Aorta (tissue), 5 donors: ENCODE measurements at places on chromosomes 7 and 10. TPM values are rescaled to one million over a fixed set of nuclear protein-coding genes. Genes with fewer than 3 reads are reported as not detected.

DNA sequence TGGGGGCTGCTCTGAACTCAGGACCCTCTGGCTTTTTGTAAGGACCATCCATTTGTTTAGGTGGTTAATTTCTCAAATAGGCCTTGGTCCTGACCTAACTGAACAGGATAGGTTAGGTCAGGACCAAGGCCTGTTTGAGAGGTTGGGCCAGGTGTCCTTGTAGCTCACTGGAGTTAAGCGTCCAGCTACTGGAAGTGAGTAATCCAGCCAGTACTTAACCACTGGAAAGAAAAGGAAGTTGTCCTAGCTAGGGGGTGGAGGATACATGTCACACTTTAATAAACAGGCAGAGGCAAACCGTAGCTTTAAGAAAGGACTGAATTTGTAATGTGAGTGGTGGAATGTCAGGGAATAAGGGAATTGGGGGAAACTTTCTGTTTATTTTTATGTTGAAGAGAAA, 96.0 kb downstream of the GPR85 start:
- H3K4me1 ChIP-seq = peaks cover 6% of the 10 kb centered on the region
- H3K27ac ChIP-seq = no peak overlapping the region
- H3K36me3 ChIP-seq = no peaks in the 10 kb centered on the region
- H3K4me3 ChIP-seq = no peak overlapping the region
- H3K27me3 ChIP-seq = no peaks in the 10 kb centered on the region
- no peak for DNase-seq

GRCh38 chr10:103932971-103933370, 15.0 kb upstream of the STN1 start:
- no peak overlapping the region for H3K4me3 ChIP-seq
- H3K27ac ChIP-seq = no peak overlapping the region
- DNase-seq = no peak
- H3K4me1 ChIP-seq = no peaks in the 10 kb centered on the region
- no peaks in the 10 kb centered on the region for H3K27me3 ChIP-seq

DNA sequence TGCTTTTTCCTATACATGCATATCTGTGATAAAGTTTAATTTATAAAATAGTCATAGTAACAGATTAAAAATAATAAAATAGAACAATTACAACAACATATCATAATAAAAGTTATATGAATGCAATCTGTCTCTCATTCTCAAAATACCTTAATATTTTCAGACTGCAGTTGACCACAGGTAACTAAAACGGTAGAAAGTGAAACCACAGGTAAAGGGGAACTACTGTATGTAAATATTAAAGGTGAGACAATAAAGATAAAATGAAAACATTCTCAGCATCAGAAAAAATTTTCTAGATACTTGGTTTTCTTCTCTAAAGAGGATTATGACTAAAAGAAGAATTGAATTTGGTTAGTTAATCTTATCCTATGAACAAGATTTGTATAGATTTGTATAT, 6.0 kb downstream of the FKBP14 start:
- H3K4me1 ChIP-seq = peaks cover 7% of the 10 kb centered on the region
- no peaks in the 10 kb centered on the region for H3K27me3 ChIP-seq
- no peak for DNase-seq
- H3K4me3 ChIP-seq = no peak overlapping the region

GRCh38 chr10:75234683-75235374, 928 bp downstream of the COMTD1 start:
- H3K4me1 ChIP-seq = no peaks in the 10 kb centered on the region
- no peaks in the 10 kb centered on the region for H3K36me3 ChIP-seq
- peak; percentile 56 for DNase-seq
- no peak overlapping the region for H3K27ac ChIP-seq

DNA sequence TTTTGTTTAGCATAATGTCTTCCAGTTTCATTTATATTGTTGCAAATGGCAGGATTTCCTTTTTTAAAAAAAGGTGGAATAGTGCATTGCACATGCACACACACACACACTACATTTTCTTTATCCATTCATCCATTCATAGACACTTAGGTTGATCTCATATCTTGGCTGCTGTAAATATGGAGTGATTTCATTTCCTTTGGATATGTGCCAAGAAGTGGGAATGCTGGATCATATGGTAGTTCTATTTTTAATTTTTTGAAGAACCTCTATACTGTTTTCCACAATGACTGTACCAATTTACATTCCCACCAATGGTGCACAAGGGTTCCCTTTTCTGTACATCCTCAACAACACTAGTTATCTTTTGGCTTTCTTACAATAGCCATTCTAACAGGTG, 68.9 kb downstream of the EBLN1 start:
- no peak overlapping the region for H3K4me3 ChIP-seq
- H3K27me3 ChIP-seq = no peaks in the 10 kb centered on the region
- H3K4me1 ChIP-seq = no peaks in the 10 kb centered on the region
- no peak overlapping the region for H3K27ac ChIP-seq
- no peaks in the 10 kb centered on the region for H3K36me3 ChIP-seq

- no peak overlapping the region for H3K4me3 ChIP-seq
- H3K27me3 ChIP-seq = no peaks in the 10 kb centered on the region
- no peak for DNase-seq
Observed at GRCh38 chr10:88505680-88506215, 77.4 kb downstream of the RNLS start.

GRCh38 chr7:101457001-101457750, 94.5 kb downstream of the COL26A1 start:
- no peaks in the 10 kb centered on the region for H3K27me3 ChIP-seq
- no peak for DNase-seq
- H3K27ac ChIP-seq = no peak overlapping the region
- no peaks in the 10 kb centered on the region for H3K36me3 ChIP-seq

GRCh38 chr7:20283385-20283784, 47.3 kb upstream of the ITGB8 start:
- H3K27ac ChIP-seq = no peak overlapping the region
- H3K27me3 ChIP-seq = no peaks in the 10 kb centered on the region

- no peak overlapping the region for H3K4me3 ChIP-seq
- no peaks in the 10 kb centered on the region for H3K27me3 ChIP-seq
- H3K4me1 ChIP-seq = no peaks in the 10 kb centered on the region
Observed at GRCh38 chr10:70034232-70034631, 18.4 kb upstream of the MACROH2A2 start.

DNA sequence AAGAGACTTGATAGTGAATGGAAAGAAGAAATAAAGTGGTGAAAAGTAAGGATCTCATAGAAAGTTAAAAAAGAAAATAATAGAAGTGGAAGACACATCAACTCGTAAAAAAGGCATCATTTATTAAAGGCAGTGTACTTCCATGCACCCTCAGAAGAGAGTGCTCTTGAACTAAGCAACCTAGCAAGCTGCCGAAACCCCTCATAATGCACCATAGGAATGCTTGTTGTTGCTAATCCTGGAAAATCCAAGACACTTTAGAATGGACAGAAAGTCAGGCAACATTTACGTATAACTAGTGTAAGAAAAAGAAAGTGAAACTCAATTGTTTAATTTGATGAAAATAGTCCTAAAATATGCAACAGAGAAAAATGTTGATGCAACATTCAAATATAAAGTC, 12.8 kb downstream of the TFPI2 start:
- H3K36me3 ChIP-seq = no peaks in the 10 kb centered on the region
- no peaks in the 10 kb centered on the region for H3K4me1 ChIP-seq
- no peak overlapping the region for H3K4me3 ChIP-seq
- H3K27ac ChIP-seq = no peak overlapping the region
- no peaks in the 10 kb centered on the region for H3K27me3 ChIP-seq
- no peak for DNase-seq

GRCh38 chr7:132403465-132404110, 172.7 kb downstream of the PLXNA4 start:
- no peak for DNase-seq
- H3K27me3 ChIP-seq = no peaks in the 10 kb centered on the region
- no peak overlapping the region for H3K4me3 ChIP-seq
- peak overlapping the region; percentile 58 for H3K27ac ChIP-seq
- no peaks in the 10 kb centered on the region for H3K36me3 ChIP-seq

- no peaks in the 10 kb centered on the region for H3K27me3 ChIP-seq
- no peak overlapping the region for H3K27ac ChIP-seq
- H3K4me1 ChIP-seq = no peaks in the 10 kb centered on the region
- H3K36me3 ChIP-seq = no peaks in the 10 kb centered on the region
Observed at GRCh38 chr7:67912437-67912836, 915.8 kb downstream of the TYW1 start.

- no peak overlapping the region for H3K27ac ChIP-seq
- H3K27me3 ChIP-seq = no peaks in the 10 kb centered on the region
- no peaks in the 10 kb centered on the region for H3K36me3 ChIP-seq
- no peaks in the 10 kb centered on the region for H3K4me1 ChIP-seq
- no peak for DNase-seq
Observed at GRCh38 chr10:75980419-75981002, 549.1 kb downstream of the LRMDA start.

DNA sequence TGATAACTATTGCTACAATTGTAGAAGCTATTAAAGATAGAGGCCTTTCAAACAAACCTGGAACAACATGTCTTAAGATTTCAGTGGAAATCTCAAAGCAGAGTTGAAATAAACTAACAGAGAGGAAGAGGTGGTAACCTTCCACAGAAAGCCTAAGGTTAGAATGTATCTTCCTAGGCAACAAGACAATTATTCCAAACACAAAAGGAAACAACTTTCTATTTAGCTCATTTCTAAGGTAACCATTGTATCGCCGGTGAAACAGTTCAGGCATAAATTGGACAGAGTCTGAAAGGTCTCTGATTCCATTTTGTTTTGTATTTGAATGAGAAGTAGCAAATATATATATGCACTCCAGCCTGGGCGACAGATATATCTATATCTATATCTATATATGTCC, 30.7 kb upstream of the HYCC1 start:
- no peaks in the 10 kb centered on the region for H3K4me1 ChIP-seq
- H3K27ac ChIP-seq = no peak overlapping the region
- H3K36me3 ChIP-seq = no peaks in the 10 kb centered on the region
- no peak overlapping the region for H3K4me3 ChIP-seq
- no peaks in the 10 kb centered on the region for H3K27me3 ChIP-seq

DNA sequence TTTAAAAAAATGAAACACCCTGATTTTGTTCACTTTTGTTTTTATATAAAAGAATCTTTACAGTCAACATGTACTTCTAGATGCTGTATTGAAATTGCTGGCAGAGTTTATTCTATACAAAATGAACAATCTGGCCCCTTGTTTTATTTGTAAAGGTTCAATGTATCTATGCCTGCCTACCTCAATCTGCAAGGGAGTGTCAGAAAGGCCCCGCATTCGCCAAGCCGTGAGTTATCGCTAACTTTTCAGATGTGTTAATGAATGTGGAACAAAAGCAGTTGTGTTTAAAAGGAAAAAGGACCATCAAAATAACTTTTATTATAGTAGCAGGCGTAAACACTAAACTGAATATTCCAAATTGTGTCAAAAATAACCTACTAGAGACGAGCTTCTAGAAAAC, 14.6 kb downstream of the LUC7L2 start:
- no peak overlapping the region for H3K27ac ChIP-seq
- DNase-seq = no peak
- no peak overlapping the region for H3K4me3 ChIP-seq
- H3K4me1 ChIP-seq = no peaks in the 10 kb centered on the region

- no peak overlapping the region for H3K27ac ChIP-seq
- H3K4me3 ChIP-seq = no peak overlapping the region
- no peak for DNase-seq
- no peaks in the 10 kb centered on the region for H3K4me1 ChIP-seq
- no peaks in the 10 kb centered on the region for H3K36me3 ChIP-seq
Observed at GRCh38 chr10:48254750-48255512, 19.6 kb downstream of the FRMPD2 start.

- H3K36me3 ChIP-seq = no peaks in the 10 kb centered on the region
- H3K4me3 ChIP-seq = peak overlapping the region; percentile 96
- H3K27me3 ChIP-seq = no peaks in the 10 kb centered on the region
- DNase-seq = peak; percentile 87
Observed at GRCh38 chr7:98281757-98282606, 496 bp downstream of the BRI3 start.

DNA sequence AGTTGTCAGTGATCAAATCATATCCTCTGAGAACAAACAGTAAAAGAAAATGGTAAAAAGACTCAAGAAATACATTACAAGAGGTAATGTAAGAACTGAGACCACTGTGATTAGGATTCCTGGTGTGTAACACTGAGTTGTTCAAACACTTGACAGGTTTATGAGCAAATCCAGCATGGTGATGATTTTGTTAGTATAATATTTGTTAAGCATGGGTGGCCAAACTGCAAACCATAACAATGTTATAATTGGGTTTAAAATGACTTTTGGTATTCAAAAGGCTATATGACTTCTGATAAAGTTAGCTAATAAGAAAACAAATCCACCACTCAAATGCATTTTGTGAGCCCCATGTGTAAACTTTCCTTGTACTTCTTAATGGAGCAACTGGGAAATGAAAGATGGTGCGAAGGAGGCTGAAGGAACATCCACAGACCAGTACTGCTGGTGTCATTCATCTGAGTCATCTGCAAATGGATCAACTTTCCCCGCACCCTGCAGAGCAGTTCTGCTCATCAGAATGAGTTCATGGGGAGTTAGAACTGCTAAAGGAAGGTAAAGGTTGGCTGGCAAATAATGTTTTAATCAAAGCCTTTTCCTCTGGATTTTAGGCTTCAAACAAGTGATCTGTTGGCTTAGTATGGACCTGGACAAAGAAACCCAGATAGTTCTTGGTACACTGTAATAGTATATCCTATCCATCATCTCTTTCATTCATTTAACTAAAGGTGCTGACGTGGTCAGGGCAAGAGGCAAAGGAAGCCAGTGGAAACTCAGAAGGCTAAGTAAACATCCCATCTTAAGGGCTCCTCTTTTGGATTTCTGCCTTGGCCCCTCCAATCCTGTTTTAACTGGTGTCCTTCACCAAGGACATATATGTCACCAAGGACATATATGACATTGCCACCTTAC, 45.0 kb downstream of the AFAP1L2 start:
- no peaks in the 10 kb centered on the region for H3K27me3 ChIP-seq
- no peak for DNase-seq
- H3K4me1 ChIP-seq = peaks cover 2% of the 10 kb centered on the region
- H3K36me3 ChIP-seq = no peaks in the 10 kb centered on the region

DNA sequence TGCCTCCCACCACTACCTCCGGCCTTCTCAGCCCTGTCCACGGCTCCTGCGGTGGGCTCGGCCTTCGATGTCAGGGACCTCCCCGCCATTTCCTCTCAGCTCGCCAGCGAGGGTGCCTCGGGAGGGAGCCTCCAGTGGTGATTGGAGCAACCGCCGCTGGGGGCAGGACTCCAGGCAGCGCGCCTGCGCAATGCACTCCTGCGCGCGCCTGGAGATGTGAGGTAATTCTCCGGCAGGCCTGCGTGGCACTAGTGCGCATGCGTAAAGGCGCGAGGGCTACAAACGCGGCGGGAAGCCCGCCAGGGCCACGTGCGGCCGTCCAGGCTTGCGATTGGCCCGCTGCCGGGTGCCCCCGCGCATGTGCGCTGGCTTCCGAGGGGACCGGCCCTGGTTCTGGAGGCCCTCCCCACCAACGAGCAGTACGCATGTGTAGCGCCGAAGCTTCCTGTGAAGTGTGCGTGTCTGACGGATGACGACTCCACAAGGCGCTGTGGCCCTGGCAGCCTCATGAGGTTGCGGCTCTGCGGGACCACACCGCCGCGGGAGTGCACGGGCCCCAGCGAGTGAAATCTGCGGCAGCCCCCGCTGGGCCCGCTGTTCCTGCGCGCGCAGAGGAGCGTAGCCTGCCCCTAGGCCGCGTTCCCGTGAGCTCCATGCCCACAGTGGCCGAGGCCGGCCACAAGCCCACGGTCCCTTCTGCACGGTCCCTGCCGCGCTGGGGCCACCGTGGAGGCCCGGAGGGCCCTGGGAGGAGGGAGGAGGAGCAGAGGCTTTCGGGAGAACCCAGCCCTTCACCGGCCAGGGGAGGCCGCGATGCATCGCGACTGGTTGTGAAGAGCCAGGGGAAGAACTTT, at the start of gene SYCE1:
Gene SYCE1, minus strand, starts transcription at position 143 of the 854 bp plus-strand sequence. Its CDS starts 54 bp downstream, at position 89.
- no peaks in the 10 kb centered on the region for H3K4me1 ChIP-seq
- H3K27ac ChIP-seq = no peak within 1 kb of the TSS
- no peaks in the 10 kb centered on the region for H3K36me3 ChIP-seq
- no peaks in the 10 kb centered on the region for H3K27me3 ChIP-seq
- DNase-seq = peak; percentile 77

TMEM213 gene
- total RNA-seq = not detected

NKX2-3 gene
- 0.60 TPM for total RNA-seq

SLC26A3 gene
- total RNA-seq = not detected

ARHGEF35 gene
- 4.6 TPM for total RNA-seq

NODAL gene
- total RNA-seq = not detected

GTPBP10 gene
- total RNA-seq = 18.2 TPM
